ENCODE measurements at places on chromosomes 6 and 20.
A peak's percentile ranks its signal among the peaks of the same experiment; 100 is the strongest.

DNA sequence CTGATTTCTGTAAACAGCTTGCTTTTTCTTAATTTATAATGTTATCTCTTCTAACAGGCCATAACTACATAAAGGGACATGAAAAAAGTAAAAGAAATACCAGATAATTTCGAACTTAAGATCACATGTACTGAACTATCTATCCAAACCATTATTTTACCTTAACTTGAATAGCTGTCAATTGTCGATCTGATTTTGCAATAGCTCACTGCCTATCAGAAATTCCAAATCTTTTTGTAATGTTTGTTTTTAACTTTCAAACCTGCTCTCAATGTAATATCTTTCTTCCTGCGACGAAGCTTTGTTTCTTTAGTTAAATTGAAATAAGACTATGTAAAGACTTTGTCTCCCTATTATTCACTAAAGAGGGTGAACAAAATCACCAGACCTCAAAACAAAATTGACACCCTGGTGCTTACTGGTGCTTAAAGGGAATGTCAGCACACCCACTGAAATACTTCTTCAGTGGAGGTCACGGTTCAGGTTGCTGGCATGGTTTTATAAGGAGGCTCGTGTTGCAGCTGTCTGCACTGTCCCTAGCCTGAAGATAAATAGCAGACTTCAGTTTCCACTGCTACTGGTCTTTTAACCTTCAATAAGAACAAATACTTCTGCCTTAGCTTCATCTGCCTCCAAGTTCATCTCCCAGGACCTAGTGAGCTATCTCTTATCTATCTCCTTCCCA, 117.5 kb upstream of the QKI start:
- no peak for DNase-seq

DNA sequence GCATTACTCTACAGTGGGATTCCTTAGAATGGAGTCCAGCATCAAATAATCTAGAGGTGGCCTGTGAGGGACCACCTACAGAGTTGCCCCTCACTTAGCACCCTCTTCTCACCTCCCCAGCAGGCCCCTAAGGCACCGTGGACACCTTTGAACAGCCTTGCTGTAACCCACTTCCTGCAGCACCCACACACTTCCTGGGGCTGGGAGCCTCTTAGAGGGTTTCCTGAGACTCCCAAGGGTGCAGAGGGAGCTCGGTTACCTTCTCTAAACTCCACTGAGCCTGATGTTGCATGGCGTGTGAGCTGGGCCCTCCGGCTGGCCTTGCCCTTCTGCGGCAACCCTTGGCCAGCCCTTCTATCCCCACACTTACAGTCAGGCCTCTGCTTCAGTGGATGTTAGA, 7.3 kb upstream of the SIRPG start:
- peak; percentile 50 for DNase-seq

DNA sequence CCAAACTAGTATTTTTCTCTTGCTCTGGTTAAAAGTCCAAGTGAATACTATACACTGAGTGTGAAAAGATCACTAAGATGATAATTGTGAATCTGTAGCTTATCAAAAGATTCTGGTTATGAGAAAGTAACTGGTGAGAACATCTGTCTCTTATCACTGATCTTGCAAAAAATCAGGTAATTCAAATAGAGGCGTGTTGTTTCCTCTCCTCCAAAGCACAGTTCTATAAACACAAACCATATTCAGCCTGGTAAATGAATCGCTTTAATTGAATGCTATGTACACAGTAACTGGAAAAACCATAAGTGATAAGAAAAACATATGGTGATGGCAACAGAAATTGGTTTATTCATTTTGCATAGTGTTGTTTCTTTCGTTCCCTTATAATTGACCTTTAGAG, 161.0 kb downstream of the RALGAPA2 start:
- no peak for DNase-seq

DNA sequence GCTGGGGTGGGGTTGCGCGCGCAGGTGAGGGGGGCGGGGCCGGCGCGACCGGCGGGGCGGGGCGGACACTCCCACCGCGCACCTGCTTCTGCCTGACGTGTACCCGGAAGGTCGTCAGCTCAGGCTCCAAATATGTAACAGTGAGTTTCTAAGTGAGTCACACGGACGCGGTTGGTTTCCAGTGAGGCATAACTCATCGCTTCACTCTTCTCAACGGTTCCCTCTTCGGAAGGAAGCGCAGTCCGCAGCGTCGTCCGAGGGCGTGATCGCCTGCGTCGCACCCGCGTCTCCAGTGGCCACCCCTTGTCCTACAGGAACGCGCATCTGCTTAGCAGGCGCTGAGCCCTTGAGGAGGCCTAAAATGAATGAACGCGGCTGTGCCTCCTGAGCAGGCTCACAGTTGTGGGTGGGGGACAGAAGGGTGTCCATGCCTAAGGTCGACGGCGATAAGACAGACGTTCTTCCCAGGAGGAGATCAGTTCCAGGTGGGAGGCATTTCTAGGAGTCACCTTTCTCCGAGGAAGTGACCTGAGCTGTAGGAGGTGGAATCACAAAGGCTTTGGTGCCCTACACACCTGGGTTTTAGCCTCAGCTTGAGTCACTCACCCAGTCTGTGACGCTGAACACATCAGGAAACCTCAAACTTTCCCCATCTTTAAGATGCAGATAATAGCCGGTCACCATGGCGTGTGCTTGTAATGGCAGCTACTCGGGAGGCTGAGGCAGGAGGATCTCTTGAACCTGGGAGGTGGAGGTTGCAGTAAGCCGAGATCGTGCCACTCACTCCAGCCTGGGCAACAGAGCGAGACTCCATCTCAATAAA, 50.9 kb upstream of the EZR start:
- DNase-seq, result peak; percentile 35

DNA sequence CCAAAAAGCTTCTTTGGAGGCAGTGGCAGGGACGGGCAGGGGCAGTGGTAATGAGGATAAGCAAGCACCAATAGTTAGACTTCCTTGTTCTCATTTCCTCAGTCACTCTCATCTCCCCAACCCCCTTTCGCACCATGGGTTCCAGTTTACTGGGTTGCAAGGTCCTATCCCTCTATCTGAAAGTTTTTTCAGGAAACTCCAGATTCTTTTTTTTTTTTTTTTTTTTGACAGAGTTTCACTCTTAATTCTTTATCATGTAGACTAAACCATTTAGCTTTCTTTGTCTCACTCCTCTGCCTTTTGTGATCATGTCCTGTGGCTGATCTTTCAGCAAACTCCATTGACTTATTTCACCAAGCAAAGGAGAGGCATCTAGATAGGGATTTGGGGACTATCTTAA, 51.4 kb upstream of the GMDS start:
- no peak for DNase-seq

- DNase-seq, result no peak
Measured at GRCh38 chr6:2410656-2411380, 165.4 kb upstream of the GMDS start.

DNA sequence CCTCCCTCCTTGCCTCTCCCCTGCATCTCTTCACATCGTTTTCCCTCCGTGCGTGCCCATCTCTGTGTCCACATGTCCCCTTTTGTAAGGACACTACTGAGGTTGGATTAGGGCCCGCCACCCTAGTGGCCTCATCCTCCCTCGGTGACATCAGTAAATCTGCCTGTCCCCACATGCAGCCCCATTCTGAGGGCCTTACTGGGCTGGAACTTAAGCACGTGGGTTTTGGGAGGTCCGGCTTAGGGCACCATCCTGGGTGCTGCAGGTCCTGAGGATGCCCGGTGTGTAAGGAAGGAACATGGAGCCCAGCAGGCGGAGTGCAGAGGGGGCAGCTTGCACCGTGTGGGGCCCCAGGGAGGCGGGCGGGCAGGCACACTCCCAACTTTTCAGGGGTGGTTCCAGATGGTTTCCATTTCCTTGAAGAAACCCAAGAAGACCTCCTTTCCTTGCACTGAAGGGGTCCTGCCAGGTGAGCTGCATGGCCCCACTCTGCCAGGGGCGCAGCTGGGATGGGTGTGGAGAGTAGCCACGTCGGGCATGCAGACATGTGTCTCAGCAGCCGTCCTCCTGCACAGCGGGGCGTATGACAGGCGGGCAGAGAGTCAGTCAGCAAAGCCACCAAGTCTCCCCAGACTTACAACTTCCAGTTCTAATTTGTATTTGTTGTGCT, 329.9 kb downstream of the QKI start:
- DNase-seq, result no peak

- DNase-seq, result no peak
Measured at GRCh38 chr6:100171533-100172321, 177.7 kb upstream of the MCHR2 start.

- DNase-seq, result no peak
Measured at GRCh38 chr6:44016131-44016870, 111.0 kb downstream of the MRPL14 start.

DNA sequence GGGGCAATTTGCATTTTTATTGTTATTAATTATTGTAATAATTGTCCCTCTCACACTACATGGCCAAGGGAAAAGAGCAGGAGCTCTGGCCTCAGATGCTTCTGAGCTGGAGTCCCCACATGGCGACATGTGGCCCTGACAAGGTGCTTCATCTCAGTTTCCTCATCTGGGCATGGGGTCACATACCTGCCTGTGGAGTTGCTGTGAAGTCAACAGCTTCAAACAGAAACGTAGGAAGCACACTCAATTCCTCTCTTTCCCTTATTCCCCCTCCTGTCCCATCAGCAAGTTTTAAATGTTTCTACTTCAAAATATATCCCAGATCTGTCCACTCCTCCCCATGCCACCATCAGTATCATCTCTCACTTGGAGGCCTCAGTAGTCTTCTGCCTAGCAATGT, 8.7 kb downstream of the CPNE5 start:
- no peak for DNase-seq

DNA sequence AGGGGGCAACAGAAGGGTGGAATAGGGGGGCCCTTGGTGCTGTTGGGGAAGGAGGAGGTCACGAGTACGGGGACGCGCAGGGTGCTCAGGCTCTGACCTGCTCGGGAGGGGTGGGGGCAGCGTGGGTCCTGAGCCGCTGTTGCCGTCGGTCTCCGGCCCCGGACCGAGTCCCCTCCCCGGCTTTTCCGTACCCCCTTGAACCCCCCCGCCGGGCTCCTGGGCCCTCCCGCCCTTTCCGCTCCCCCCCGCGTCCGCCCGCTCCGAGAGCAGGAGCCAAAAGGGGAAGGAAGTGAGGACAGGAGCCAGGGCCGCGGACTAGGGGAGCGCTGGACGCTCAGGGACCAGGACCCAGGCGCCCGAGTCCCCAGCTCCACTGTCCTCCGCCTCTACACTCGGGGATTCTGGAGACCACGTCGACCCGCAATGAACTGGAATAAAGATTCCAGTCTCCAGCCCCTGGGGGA, at the start of gene RGL2:
TSS of gene RGL2 (minus strand) at position 170 of the 464 bp plus-strand sequence. CDS start 332 bp downstream, outside the sequence.
- peak; percentile 41 for DNase-seq

- no peak for DNase-seq
Measured at GRCh38 chr20:11255860-11256259, 582.1 kb upstream of the JAG1 start.

- DNase-seq, result no peak
Measured at GRCh38 chr6:129112591-129112990, 229.7 kb downstream of the LAMA2 start.

GRCh38 chr6:98944598-98945081, 3.1 kb downstream of the FBXL4 start:
- DNase-seq, result no peak

GRCh38 chr20:46735436-46735835, 26.0 kb downstream of the SLC2A10 start:
- DNase-seq, result no peak

- no peak for DNase-seq
Measured at GRCh38 chr20:37299718-37300528, 10.5 kb downstream of the MANBAL start.

- DNase-seq, result no peak
Measured at GRCh38 chr20:18101125-18101810, 36.4 kb upstream of the KAT14 start.

- DNase-seq, result no peak
Measured at GRCh38 chr20:4949833-4950178, 51.5 kb downstream of the SLC23A2 start.

DNA sequence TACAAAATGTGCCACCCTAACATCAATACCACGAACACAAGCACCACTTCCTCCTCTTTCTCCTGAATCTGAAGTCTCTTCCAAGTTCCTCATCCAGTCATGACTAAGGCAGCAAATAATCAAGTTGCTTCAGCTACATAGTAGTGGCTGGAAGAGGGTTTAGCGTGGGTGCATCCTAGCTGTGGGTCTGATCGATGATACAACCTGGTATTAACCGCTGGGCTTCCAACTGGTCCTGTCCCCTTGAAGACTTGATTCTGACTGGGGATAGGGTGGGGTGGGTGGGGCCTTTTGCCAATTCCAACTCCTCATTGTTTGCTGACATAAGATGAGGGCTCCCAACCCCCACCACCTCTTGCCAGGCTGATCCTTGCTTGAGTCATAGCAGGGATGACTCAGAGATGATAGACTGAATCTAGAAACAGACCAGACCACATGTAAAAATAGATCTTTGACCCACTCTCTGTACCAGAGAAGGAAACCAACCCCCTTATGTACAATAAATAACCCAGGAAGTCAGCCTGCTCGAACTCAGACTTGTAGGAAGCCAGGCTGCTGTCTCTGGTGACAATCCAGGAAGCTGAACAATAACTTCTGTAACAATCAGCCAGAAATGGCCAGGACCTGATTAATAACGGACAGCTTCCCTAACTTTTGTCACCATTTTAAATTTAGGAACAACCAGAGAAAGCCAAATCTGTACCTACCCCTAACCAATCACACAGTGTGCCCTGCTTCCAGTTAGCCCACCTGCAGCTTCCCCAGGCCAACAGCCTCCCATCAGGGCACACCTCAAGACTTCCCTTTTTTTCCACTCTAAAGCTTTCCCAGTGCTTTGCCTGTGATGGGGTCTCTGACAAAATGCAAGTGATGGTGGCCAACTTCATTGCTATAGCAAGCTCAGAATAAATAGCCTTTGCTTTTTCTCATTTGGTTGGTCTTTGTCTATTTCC, 68.9 kb upstream of the FAM184A start:
- peak; percentile 50 for DNase-seq

GRCh38 chr20:10985536-10985935, 311.7 kb upstream of the JAG1 start:
- no peak for DNase-seq
